ENCODE measurements at places on chromosomes 12 and 14.

GRCh38 chr12:524167-524951 lies 64.6 kb downstream of the B4GALNT3 start:
- DNase-seq, result no peak

- DNase-seq, result no peak
Measured at GRCh38 chr14:38420048-38420447, 164.2 kb upstream of the CLEC14A start.

GRCh38 chr14:106578481-106578880 lies 1052.1 kb downstream of the TMEM121 start:
- DNase-seq, result no peak

- no peak for DNase-seq
Measured at GRCh38 chr14:100564512-100564911, 22.7 kb downstream of the BEGAIN start.

- no peak for DNase-seq
Measured at GRCh38 chr12:105706973-105707334, 376.5 kb downstream of the C12orf75 start.

GRCh38 chr12:27971121-27971489 lies 1.4 kb downstream of the PTHLH start:
- DNase-seq, result no peak

GRCh38 chr12:122403115-122403770 lies 19.2 kb downstream of the CLIP1 start:
- DNase-seq, result no peak
